SIG-M5 (cell line): ENCODE measurements at places on chromosomes 16 and 17.

- no peak for DNase-seq
Measured at GRCh38 chr17:2835780-2836179, 39.5 kb downstream of the RAP1GAP2 start.

- DNase-seq, result no peak
Measured at GRCh38 chr17:54324813-54325212, 502.1 kb downstream of the KIF2B start.

DNA sequence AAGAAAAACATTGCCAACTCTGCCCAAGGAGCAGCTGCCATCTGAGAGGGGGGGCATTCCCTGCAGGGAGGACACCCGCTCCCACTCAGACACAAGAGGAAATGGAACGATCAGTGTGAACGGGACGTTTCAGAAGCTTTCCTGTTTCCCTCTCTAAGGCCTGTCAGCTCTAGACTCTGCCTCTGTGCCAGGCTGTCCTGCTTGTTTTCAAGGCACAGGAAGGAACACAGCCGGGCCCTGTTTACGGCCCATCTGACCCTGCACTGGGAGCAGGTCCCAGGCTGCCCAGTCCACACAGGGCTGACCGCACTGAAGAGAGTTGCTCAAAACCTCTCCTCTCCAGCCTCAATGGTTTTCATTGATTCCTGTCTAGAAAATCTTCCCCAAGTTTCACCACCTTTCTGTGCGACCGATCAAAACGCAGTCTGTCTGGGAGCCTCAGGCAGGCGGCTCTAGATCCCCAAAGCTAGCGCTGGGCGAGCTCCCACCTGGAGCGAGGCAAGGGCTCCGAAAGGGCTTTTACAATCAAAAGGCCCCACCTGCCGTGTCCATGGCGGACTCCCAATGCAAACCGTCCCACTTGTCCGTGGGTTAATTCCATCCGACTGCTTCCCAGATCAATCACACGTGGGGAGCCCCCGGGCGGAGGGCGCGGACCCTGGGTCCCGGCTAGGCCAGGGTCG is 1.5 kb downstream of the PIEZO1 start:
- DNase-seq, result no peak

- DNase-seq, result no peak
Measured at GRCh38 chr17:27539794-27540317, 83.6 kb downstream of the KSR1 start.

GRCh38 chr16:14961405-14962186 is 13.2 kb upstream of the PDXDC1 start:
- DNase-seq, result no peak

- no peak for DNase-seq
Measured at GRCh38 chr17:31570951-31571892, 179.7 kb downstream of the RAB11FIP4 start.

- DNase-seq, result no peak
Measured at GRCh38 chr16:57903656-57904055, 67.3 kb downstream of the CNGB1 start.

DNA sequence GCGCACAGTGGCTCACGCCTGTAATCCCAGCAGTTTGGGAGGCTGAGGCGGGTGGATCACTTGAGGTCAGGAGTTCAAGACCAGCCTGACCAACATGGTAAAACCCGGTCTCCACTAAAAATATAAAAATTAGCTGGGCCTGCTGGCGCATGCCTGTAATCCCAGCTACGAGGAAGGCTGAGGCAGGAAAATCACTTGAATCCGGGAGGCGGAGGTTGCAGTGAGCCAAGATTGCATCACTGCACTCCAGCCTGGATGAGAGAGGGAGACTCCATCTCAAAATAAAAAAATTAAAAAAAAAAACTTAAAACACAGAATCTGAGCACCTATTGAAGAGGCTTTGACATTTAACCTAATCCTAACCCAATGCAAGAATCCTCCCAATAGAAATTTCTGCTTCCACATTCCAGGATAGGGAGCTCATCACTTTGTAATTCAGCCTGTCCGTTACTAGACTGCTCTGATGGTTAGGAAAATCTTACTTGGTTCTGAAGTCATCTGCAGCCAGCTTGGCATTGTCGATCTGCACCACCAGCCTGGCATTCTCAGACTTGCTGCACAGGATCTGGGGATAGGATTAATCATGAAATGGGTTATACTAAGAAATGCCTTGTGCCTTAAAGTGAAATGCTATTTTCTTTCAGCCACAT is 2.1 kb downstream of the KRT33B start:
- no peak for DNase-seq

- DNase-seq, result no peak
Measured at GRCh38 chr16:17281052-17281451, 189.7 kb downstream of the XYLT1 start.

DNA sequence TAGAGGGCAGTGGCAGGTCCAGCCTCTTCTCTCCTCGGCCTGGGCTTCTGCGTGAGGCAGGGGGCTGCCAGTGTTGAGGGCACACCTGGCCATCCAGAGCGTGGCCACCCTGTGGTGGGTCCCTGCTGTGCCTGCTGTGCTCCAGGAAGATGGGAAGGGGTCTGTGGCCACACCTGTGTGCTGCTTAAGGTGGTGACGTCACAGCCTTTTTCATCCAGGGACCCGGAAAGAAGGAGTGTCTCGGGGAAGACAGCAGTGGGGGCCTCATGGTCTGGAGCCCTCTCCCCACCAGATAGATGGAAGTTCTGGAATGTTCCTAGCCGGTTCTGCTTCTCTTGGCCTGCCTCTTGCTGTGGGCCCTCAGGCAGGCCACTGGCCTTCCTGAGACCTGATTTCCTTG is 36.5 kb downstream of the ACTG1 start:
- no peak for DNase-seq

- DNase-seq, result no peak
Measured at GRCh38 chr16:787321-787966, 737 bp downstream of the RPUSD1 start.

GRCh38 chr17:60601447-60602384 is 1.7 kb downstream of the PPM1D start:
- no peak for DNase-seq

- DNase-seq, result no peak
Measured at GRCh38 chr16:80735846-80736245, 68.6 kb downstream of the CDYL2 start.

GRCh38 chr17:49996121-49996494 is 1.1 kb upstream of the DLX3 start:
- no peak for DNase-seq

DNA sequence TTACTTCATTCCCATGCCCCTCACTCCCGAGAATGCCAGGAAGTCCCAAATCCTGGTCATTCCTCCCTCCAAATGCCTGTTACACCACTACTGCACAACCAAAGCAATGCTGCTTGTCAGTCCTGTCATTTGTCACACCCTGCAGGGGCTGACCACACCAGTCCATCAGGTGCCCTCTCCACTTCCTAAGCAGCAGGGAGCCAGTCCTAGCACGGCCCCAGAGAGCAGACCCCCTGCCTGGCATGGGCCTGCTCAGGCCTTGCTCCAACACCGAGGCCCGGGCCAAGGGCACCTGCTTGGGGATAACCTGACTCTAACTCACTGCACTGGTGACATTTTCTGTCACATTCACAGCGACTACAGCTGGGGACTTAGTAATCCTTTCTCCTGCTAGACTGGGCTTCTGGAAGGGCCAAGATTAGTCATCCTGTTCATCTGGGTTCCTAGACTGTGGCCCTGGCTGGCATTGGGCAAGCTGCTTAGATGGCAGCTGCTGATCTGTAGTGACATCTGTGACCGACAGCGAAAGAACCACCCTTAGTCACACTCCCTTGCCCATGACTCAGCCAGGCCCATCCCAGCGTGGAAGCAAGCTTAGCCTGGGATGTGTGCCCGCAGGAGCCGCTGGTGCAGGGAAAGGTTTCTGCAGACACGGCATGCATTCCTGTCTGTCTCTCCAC is 5.4 kb downstream of the ALYREF start:
- no peak for DNase-seq

- peak; percentile 4 for DNase-seq
Measured at GRCh38 chr16:88747588-88748301, 37.3 kb downstream of the PIEZO1 start.

DNA sequence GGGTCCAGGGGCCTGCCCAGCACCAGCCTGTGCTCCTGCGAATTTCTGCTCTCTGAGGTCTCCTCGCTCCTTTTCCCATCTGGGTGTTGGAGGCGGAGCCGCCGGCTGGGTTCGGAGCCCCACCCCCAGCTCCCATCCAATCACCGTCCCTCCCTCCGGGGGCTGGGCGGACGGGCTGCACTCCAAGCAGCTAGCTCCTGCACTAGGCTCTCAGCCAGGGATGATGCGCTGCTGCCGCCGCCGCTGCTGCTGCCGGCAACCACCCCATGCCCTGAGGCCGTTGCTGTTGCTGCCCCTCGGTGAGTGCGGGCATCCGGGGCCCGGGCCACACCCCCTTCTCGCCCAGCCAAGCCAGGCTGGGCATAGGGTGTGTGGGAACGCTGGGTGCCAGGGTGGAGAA is at the start of gene NRN1L:
Gene NRN1L, plus strand, starts transcription at position 202 of the 400 bp plus-strand sequence. Its CDS starts 19 bp downstream, at position 221.
- no peak for DNase-seq
